Midbrain (tissue), 1 donor: ENCODE measurements at places on chromosomes 12 and 14.

DNA sequence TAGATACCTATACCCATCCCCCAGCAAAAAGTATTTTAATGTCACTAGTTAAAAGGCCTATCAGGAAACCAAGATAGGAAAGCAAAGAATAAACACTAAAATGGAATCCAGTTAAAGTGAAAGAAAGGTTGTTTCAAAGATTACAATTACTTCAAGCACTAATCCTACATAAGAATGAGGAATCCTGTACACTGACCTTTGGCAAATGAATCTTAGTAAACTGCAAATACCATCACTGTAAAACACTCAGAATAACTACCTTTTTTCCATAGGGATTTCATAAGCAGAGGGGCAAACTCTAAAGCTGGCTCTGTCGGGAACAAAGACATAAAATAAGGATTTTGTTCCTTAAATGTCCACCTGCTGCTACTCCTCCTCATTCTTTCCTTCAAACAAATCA lies 25.9 kb downstream of the CEP83 start:
- no peak for DNase-seq

DNA sequence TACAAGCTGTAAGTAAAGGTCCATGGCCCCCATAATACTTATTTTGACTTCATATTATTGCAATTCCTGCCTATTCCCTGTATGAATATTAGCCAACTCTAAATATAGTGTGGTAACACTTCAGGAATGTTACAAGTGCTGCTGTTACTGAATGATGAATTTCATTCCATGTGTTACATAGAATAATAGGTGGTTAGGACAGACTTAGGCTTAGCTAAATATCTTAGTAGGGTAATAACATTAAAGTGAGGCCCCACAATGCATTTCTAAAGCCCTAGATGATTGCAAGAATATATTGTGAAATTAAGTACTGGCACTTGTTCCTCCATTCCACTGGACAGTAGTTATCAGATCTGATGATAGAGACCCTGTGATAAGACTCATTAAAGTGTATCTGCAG lies 182.7 kb downstream of the PCNX1 start:
- no peak for DNase-seq

DNA sequence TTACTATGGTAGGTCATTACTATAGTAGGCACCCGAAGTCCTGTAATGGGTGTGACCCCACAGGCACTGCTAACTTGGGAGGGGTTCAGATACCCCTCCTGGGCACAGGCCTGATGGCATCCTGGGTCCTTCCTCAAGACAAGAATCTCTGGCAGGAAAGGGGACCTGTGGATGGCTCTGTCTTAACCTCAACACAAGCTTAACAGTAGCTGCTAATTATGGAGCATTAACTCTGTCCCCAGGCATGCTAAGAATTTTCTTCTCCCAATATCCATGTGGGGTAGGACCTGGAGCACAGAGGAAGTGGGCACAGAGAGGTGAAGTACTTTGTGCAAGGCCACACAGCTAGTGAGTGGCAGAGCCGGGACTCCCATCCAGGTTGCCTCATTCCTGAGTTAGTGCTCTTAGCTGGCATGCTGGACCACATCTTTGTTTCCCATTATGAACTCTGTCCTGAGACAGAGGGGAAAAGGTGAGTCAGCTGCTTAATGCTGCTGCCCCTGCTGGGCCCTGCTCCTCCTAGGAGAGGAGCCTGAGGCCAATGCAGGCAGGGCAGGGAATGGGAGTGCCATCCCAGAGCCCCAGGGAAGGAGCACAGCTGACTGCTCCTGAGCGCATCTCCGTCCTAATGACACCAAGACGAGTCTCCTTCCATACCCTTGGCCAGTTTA lies 32.1 kb downstream of the GALNT16 start:
- DNase-seq, result no peak

DNA sequence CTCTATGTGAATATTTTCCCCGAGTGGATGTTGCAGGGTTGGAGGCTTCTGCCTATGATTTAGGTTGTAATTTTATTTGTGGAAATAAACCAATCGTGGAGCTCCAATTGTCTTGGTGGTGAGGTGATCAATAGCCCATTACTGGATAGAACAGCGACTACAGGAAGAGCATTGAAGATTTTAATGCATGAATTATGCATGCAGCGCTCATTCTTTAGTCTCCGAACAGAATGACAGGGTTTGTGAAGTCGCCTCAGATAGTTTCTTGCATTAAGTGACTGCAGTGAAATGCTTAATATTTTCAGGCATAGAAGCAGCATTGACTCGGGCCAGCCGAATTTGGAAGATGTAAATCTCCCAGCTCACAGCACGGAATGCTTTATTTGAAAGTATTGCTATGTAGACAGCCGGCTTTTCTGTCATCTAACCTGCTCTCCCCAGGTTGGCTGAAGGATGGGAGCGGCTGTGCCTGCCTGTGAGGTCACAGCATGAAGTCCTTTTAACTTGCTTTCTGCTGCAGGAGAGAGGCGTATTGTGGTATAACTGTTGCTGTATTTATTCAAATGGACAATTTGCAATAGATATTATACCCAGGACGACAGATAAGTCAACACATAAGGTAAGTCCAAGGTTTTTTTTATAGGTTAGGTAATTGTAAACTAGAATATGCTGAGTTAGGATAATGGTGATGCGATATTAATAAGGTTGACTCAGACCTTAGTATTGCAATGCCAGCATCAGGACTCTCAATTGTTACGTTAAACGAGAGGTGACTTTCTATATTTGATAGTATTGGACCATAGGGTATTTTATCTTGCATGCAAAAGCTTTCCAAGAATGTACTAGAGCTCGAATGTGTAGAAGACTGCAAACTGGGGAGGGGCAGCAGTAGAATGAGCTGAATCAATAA lies 135.7 kb downstream of the CNTN1 start:
- no peak for DNase-seq

GRCh38 chr14:83255015-83255726 lies 1721.5 kb upstream of the SEL1L start:
- no peak for DNase-seq

DNA sequence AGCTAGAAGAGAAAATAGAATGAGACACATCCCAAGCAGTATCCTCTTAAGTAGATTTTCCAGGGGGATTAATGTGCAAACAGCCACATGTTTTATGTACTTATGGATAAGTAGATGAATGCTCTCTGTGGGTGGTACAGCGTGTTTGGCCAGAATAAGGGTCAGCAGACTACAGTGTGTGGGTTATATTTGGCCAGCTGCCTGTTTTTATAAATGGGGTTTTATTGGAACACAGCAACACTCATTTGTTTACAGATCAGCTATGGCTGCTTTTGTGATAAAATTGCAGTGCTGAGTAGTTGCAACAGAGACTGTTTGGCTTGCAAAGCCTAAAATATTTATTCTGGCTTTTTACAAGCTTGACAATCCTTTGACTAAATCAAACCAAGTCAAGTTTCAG lies 780.2 kb upstream of the SEL1L start:
- no peak for DNase-seq

- no peak for DNase-seq
Observed at GRCh38 chr12:91139286-91139685, 28.0 kb upstream of the LUM start.

DNA sequence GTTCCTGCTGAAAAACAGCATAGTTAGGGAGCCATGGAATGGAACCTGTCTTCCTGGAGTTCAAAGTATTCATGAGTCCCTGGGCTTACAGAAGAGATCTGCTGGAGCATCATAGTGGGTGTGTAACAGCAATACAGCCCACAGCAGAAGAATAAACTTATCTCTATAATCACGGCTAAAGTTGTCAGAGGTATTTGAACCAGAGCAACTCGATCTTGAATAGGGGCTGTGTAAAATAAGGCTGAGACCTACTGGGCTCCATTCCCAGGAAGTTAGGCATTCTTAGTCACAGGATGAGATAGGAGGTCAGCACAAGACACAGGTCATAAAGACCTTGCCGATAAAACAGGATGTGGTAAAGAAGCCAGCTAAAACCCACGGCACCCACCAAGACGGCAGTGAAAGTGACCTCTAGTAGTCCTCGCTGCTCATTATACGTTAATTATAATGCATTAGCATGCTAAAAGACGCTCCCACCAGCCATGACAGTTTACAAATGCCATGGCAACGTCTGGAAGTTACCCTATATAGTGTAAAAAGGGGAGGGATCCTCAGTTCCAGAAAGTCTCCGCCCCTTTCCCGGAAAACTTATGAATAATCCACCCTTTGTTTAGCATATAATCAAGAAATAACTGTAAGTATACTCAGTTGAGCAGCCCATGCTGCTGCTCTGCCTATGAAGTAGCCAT lies 223.4 kb downstream of the PCNX1 start:
- DNase-seq, result no peak

GRCh38 chr12:132417741-132418140 lies 72.2 kb upstream of the FBRSL1 start:
- no peak for DNase-seq

DNA sequence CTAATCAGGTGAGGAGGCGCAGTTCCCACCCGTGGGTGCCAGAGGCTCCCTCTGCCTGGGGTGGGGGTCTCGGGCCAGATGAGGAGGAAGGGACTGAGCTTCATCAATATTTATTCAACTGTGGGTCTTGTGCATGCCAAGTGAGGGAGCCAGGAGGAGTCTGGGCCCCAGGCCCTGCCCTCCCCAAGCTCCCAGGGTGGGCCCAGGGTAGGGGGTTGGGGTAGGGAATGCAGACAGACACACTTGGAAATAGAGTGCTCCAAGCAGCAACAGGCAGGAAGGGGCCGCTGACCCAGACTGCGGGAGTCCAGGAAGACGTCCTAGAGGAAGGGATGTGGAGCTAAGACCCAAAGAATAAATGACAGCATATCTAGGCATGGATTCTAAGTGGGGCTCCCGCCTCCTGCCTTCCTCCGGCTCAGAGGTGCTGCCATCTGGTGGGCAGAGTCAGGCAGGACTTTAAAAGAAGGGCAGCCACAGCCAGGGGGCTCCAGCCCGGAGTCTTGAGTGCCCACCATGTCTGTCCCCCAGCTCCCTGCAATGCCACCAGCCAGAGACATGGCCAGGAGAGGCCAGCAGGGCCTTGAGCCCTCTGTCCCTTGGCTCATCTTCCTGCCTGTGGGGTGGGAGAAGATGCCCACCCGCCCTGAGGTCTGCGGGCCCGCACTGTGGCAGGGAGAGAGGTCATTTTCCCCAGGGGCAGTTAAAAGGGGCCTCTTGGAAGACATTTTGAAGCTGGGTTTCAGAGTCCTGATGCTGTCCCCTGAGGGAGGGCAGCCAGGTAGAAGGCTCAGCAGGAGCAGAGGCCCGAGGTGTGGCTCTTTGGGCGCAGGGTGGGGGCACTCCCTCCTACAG lies 70.1 kb downstream of the PHETA1 start:
- peak; percentile 13 for DNase-seq

- no peak for DNase-seq
Observed at GRCh38 chr14:68451696-68452373, 341.0 kb downstream of the ZFP36L1 start.

DNA sequence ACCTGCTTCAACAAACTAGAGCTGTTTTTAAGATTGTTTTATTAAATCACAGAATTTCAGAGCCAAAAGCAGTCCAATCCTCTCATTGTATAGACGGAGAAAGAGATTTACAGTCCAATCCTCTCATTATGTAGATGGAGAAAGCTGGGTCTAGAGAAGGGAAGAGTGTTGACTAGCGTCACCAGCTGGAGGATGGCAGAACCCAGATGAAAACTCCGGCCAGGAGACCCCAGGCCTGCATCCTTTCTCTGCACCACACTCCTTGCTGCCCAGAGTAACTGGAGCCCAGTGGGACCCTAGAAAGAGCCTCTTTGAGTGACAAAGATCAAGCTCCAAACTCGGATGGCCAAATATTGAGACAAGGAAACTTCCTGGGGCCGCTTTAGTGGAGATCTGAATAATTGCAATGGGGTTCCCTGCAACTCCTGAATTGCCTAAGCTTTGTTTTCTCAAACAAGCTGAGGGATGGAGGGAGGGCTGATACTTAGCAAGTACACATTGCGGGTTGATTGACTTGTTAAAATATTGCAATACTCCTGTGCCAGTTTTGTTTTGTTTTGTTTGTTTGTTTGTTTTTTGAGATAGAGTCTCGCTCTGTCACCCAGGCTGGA lies 12.5 kb downstream of the AMDHD1 start:
- DNase-seq, result no peak

- DNase-seq, result peak; percentile 72
Observed at GRCh38 chr14:78758333-78758732, 588.2 kb downstream of the NRXN3 start.

DNA sequence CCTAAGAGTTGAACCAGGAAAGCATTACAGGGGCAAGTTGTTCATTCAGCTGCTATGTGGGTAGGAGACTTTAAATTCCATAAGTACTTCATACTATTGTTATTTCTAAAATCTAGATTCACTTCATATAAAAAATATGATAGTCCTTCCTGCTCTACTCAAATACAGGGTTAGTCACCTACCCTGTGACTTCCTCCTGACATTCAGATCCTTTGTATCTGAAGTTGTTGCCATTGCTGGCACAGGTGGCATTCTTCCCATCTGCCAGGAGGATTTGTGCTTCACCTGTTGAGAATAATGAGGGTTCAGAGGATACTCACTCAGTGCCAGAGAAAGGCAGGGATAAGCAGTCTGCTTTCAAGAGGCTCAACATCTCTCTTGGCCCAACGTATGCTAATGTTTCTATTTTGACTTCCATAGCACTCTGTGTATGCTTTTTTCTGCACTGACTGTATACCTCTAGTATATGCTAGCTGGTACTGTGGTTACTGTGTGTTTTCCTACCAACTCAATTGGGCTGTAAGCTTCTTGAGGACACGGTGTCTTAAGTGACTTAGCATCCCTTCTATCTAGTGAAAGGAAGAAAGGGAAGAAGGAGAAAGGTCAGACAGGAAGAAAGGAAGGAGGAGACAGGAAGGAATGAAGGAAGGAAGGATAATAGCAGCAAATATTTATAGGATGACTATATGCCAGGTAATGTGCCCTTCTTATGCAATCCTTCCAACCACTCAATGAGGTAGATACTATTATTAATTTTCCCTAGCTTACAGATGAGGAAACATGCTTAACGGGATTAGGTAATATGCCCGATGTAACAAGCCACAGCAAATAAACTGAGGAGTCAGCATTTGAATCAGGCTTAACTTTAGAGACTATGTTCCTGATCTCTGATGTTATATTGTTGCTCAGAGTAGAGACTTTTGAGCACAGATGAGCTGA lies 38.5 kb upstream of the FGF6 start:
- no peak for DNase-seq

DNA sequence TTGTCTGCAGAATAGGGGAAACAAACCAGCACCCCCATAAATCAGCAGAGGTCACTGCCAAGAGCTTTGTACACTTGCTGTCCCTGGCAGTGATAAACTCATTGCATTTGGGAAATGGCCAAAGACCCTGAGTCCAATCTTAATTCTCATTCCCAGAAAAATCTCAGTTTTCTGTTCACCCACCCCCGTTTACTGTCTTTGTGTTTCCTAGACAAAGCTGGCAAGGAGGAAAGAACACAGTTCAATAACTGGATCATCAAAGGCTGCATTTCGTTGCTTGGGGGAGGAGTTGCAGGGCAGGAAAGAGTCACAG lies 365.1 kb downstream of the DPF3 start:
- DNase-seq, result no peak

DNA sequence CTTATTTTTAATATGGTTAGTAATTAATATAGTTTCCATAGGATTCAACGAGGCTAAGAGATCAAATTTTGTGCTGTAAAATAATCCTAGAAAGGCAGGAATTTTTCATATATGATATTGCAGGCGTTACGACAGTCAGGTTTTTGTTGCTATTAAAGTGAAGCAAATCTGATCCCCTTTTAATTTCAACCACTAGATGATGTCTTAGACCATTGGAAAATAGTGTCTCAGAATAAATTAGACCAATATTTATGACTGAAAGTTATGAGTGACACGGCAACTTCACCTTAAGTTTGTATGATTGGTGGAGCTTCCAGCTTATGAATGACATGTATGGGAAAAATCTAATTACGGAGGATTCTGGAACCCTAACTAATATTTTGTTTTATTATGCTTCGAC lies 2.5 kb downstream of the TPH2 start:
- DNase-seq, result no peak
